ENCODE measurements at places on chromosomes 2 and 18.
A peak's percentile ranks its signal among the peaks of the same experiment; 100 is the strongest.

GRCh38 chr18:63206433-63207142 is 113.0 kb downstream of the BCL2 start:
- no peak for DNase-seq

DNA sequence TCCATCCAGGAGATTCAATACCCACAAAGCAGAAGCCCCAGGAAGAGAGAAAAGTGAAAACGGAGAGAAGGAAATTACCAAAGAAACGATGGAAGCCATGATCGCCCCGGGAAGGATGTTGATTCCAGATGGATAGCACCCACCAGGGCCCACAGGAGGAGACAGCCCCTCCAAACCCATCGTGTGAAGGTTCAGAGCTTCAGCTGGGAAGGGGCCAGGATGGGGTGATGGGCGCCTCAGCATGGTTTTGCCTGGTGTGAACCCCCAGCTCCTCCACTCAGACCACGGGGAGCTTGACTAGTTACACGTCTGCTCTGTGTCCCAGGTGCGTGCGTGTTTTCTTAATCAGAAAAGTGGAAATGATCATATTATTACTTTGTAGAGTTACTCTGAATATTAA is 264.5 kb downstream of the EIPR1 start:
- no peak for DNase-seq

GRCh38 chr2:212465456-212465855 is 73.1 kb downstream of the ERBB4 start:
- no peak for DNase-seq

GRCh38 chr2:218471982-218472381 is 53.1 kb downstream of the VIL1 start:
- DNase-seq = no peak

- no peak for DNase-seq
These were observed 136.3 kb downstream of the ZEB2 start for GRCh38 chr2:144383571-144384100.

DNA sequence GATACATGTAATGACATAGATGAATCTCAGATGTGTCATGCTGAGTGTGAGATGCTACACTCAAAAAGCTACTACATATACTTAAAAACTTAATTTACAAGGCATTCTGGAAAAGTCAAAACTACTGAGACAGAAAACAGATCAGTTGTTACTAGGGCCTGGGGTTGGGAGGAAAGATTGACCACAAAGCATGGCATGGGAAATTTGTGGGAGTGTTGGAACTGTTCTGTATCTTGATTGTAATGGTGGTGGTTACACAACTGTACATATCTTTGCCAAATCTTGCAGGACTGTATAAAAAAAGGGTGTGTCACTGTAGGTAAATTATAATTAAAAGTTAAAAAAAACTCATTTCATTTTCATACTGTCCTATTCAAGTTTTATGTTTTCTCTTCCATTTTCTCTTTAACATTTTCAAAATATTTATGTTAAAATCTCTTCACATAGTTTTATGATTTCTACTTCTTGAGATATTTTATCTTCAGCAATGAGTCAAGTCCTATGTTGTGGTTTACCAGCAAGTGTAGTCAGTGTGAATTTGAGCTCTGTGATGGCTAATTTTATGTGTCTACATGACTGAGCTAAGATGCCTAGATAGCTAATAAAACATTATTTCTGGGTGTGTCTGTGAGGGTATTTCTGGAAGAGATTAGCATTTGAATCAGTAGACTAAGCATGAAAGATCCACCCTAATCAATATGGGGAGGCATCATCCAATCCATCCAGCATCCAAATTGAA is 58.6 kb upstream of the VRK2 start:
- DNase-seq = no peak

- peak; percentile 13 for DNase-seq
These were observed 503 bp downstream of the ZNF513 start for GRCh38 chr2:27379836-27380625.

DNA sequence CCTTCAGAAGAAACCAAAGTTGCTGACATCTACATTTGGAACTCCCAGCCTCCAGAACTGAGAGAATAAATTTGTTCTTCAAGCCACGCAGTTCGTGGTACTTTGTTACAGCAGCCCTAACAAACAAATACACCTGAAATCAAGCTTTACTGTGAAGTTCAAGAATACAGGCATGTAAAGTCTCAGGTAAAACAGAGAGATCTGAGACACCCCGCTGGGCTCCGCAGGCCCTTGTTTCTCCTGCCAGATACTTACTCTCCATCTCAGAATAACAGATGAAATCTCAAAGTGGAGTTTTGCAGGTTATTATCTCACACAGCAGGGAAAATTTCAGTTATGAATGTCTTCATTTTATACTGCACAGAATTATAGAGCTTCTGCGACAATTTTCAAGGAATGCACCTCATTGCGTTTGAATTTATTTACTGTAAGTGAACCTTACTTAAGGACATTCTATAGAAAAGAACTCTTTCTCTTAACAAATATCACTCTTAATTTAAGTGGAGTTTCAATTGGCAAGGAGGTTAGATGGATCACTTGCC is 492.4 kb upstream of the LRATD1 start:
- DNase-seq = no peak

GRCh38 chr18:64888956-64889355 is 740.1 kb upstream of the LINC00305 start:
- DNase-seq = no peak

DNA sequence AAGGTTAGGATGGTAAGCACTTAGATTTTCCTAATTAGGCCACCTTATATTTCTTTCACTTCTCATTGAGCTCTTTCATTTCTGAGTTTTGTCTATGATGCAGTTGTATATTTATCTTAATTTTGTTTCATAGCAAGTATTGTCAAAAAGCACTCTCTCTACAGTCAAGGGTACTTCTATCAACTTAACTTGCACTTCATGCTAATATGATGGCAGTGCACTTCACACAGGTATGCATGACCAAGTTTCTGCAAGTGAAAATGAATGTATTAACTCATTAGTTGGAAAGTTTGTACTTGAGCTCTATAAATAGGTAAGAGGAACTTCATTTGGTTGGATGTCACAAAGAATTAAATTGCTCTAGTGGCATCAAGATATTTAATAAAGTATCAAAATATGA is 51.5 kb upstream of the CDH19 start:
- no peak for DNase-seq

- DNase-seq = no peak
These were observed 11.0 kb downstream of the CRIM1 start for GRCh38 chr2:36366491-36367120.

DNA sequence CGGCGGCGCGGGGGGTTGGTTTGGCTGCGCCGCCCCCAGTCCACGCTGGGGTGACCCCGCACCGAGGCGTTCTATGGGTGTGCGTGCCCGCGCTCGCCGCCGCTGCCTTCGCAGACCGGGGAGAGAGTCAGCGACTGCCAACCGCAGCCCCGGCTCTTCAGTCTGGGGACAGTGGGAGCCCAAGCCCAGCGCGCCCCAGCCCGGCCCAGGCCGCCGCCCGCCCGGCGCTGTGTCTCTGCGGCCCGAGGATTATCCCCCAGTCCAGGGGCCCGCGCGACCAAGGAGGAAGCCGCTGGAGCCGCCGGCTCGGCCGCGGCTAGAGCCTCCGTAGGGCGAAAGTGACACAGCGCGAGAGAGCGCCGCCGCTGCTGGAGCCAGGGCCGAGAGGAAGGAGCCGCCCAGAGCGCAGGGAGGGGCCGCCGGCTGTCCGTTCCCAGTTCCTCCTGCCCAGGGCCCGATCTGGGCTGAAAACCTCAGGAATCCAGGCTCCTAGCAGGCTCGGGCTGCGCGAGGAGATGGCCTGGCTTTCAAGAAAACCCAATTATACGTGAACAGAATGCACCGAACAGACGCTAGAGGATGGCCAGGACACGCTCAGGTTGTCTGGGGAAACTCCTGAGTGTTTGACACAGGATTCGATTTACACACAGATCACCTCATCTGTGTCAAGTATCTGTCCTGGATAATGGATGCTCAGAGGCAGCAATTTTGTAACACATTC is 2.4 kb downstream of the CTIF start:
- peak; percentile 29 for DNase-seq

GRCh38 chr2:113858764-113859163 is 31.1 kb upstream of the ACTR3 start:
- no peak for DNase-seq
